ENCODE measurements at places on chromosomes 1 and 21.

DNA sequence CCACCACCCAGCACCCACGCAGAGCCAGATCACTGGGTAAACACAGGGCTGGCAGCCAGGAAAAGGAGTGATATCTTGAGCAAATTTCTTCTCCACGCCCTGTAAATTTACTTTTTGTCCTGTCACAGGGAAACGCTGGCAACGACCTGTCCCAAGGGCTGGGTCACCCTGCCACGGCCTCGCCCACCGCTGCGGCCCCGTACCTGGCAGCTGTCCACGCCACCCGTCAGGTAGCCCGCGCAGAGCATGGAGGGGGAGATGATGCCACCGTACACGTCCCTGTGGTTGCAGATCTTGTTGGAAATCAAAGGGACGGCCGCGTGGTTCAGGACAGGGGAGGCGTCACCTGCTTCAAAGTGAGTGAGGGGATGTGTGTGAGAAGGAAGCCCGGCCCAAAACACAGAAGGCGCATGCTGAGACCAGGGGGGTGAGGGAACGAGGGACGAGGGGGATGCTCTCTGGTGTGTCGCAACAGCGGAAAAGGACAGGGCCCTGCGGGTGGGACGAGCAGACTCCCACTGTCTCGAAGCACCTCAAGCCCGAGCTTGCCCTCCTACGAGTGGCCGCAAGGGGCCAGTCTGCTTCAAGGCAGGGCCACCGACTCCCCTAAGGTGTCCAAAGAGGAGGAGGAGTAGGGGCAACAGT lies 10.1 kb upstream of the TFF1 start:
- DNase-seq: no peak

DNA sequence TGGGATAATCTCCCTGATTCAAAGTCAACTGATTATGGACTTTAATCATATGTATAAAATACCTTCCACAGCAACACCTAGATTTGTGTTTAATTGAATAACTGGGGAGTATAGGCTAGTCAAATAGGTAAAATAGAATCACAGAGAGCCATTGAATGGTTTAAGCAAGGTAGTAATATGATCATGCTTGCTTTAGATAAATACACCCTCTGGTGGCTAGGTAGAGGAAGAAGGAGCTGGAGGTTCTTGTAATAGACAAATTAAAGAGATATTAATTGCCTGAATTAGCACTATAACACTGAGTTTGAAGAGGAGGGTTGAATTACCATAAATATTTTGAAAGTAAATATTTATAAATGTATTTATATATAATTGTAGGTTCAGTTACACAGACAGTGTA lies 40.3 kb downstream of the DIRAS3 start:
- DNase-seq: no peak

GRCh38 chr1:12177999-12178441 lies 11.2 kb downstream of the TNFRSF1B start:
- peak; percentile 84 for DNase-seq

DNA sequence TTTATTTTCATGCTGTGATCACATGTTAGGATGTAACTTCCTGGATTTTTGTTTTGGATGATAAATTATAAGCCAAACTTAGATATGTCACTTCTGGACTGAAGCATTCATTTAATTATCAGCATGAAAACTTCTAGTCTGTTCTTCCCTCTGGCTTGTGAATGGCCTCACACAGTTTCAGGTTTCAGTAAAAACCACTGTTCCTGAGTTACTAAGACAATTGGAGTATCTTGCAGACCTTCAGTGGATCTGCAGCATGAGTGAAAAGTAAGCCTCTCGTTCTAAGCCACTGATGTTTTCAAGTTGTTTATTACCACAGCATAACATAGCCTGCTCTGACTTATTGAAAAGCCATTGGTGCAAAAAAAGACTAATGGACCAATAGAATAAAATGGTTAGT lies 55.3 kb upstream of the RGS21 start:
- DNase-seq: no peak

- no peak for DNase-seq
Measured at GRCh38 chr1:26556111-26556510, 26.6 kb downstream of the RPS6KA1 start.

GRCh38 chr1:41863718-41864117 lies 55.0 kb downstream of the HIVEP3 start:
- DNase-seq: no peak

DNA sequence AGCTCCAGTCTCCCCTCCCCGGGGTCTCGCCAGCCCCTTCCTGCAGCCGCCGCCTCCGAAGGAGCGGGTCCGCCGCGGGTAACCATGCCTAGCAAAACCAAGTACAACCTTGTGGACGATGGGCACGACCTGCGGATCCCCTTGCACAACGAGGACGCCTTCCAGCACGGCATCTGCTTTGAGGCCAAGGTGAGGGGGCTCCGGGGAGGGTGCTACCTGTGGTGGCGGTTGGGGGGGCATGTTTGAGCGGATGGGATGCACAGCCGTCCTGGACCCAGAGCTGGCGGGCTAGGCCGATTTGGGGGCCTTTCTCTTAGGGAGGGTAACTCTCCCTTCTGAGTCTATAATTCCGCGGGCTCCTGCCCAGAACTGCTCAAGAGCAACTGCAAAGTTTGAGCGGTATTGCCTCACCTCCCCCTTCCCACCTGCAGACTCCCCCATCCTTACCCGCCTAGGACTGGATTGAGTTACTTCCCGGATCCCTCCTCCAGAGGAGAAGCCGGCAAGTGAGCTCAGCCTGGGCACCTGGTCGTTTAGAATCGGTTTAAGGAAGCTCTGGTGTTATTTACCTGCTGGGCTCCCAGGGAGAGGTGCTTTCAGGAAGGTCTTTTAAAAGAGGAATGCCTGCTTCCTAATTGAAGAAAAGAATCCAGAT lies 730 bp downstream of the NOS1AP start:
- no peak for DNase-seq

- DNase-seq: no peak
Measured at GRCh38 chr1:62722796-62723195, 34.6 kb upstream of the DOCK7 start.

DNA sequence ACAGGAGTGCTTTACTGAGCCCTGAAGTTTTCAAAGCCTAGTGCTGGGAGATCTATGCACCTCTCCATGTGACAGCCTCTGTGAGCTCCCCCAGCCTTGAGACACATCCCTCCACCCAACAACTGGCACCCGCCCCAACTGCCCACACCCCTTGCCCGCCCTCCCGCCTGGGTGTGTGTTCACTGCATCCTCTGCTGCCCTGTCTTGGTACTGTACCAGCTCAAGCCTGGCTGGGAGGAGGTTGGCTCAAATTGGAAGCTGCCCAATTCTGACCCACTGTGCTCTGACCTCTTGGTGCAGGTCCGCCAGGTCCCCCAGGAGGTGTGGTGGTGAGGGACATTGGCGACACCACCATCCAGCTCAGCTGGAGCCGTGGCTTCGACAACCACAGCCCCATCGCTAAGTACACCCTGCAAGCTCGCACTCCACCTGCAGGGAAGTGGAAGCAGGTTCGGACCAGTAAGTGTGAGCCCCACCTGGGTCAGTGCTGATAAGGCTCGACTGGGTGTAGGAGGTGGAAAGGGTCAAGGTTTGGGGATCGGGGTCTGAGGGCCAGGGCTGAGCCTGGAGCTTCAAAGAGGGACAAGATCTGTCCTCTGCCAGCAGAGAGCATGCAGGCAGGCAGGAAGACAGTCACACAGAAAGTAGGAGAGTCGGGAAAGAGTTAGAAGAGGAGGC lies 18.0 kb downstream of the TMEM81 start:
- DNase-seq: no peak

GRCh38 chr1:229156872-229157271 lies 114.0 kb upstream of the RAB4A start:
- no peak for DNase-seq

- DNase-seq: no peak
Measured at GRCh38 chr1:50352428-50352827, 70.8 kb downstream of the DMRTA2 start.

GRCh38 chr21:45505416-45506021 lies 36.7 kb downstream of the SLC19A1 start:
- no peak for DNase-seq

GRCh38 chr1:88685259-88685620 lies 1.2 kb downstream of the PKN2 start:
- DNase-seq: no peak

DNA sequence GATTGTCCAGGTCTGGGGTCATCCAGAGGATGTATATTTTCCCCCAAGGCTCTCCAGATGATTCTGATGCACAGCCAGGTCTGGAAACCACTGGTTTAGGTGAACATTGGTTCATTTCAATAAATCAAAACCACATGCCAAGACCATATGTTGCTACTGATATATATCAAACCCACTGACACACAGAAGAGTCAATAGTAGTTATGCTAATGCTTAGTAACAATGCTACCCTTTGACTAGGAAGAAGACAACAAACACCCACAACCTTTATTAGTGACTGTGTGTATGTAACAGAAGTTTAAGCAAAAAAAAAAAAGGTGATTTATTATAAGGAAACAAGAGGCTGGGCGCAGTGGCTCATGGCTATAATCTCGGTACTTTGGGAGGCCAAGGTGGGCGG lies 35.6 kb upstream of the POU2F1 start:
- no peak for DNase-seq

DNA sequence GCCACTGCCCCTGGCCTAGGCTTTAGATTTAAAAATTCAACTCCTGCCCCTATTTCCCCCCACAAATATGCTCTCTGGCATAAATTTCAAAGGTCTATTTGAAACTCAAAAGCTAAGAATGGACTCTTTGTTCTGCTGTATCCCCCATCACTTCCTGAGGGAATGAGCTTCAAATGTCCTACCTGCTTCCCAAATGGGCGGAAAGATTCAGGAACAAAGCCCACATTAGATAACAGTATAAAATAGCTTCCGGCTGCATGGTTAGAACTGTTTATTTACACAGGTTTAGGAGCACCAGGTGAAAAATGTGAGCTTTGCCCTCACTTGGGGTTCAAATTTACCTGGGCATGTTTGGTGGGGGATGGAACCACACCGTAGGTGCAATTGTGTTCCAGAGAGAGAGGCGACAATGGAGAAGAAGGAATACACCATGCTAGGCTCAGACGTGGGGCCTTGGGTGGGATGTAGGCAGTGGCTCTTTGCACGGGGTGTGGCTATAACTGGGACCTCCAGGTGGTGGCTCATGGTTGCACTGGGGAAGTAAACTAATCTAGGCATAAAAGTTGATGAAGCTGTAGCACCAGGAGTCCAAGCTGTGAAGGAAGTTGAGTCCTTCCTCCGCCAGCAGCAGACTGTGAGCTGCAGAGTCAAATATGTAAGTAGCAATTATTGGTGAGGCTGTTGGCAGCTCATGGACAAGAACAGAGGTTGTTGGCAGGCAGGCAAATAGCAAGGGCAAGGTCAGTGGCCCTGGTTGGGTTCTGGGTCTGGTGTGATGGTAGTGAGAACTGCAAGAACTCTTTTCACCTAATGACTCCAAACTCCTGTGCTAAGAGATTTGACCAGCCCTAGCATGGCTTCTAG lies 41.5 kb upstream of the SRSF10 start:
- no peak for DNase-seq

- no peak for DNase-seq
Measured at GRCh38 chr1:3893190-3893589, 6.9 kb downstream of the C1orf174 start.

DNA sequence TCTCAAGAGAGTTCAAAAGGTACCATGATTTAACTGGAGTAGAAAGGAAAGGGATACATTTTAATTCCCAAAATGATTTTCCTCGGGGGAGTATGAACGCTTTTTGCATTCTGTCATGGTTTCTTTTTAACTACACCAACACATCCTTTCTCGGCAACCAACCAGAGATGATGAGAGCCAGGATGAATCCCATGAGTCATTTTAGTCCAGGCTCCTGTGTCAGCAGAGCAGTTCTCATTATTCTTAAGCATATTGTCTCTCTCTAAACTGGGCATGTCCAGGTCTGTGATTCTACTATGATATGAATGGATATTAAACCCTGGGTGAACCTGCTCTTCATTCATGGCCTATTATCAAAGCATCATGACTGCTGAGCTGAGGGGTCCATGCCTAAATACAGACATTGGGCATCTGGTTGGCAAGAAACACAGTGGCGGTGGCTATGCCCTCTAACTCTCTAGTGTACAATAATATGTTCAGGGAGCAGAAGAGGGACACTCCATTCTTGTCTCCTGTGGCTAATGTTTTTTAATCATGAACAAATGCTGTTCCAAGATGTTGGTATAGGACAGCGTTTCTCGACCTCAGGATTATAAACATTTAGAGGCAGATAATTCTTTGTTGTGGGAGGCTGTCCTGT lies 124.3 kb upstream of the ESRRG start:
- no peak for DNase-seq

DNA sequence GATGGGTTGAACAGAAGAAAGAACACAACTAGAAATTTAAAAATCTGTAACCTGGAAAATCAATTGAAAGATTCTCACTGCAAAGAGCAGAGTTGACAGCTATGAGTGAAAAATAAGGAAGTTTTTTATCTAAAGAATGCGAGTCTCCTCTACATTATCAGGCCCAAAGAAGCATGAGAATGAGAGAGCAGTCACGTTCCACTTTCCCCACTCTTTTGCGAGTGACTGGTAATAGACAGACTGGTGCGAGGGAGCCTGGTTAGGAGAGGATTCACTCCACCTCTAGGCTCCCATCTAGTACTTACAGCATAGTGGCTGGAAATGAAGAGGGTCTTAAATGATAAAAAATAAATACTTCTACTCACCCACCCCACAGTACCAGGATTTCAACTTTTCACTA lies 52.0 kb downstream of the PRDX6 start:
- no peak for DNase-seq

DNA sequence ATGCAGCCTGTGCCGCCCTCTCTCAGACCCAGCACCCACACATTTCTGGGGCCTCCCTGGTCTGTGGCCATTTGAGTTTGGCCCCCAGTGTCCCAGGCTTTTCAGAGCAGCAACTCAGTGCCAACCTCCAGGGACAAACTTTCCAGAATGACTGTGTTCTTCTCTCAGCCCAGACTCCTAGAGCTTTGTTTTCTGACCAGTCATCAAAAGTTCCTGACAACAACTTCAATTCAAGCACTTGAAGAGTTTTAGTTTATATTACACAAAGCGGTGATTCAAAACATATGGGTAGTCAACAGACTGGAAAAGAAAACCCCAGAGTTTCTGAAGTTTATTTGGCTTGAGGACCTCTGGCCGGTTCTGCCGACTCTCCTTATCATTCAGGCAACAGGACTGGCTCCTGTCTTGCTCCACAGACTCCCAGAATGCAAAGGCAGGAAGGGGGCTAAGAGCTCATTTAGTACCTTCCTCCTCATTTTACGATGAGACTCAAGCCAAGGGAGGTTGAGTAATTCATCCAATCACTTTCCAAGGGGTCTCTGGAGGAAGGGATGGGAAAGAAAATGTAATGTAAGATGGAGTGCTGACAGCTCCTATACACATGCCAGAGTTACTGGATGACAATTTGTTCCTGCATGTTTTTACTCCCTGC lies 27.0 kb upstream of the TIAM1 start:
- no peak for DNase-seq

DNA sequence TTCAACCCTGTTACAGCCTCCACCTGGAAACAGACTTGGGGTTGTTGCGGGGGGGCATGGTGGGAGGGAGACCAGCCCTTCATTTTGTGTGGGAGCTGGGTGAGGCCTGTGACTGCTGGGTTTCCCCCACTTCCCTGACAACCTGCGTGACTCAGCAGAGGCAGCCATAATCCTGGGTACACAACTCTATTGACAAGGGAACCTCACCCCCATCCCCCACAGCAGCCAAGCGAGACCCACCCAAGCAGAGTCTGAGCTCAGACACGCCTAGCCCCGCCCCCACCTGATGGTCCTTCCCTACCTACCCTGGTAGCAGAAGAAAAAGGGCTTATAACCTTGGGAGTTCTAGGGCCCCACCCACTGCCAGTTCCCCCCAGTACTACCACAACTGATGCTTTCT lies 8.0 kb upstream of the CCDC190 start:
- DNase-seq: no peak

- no peak for DNase-seq
Measured at GRCh38 chr1:44275296-44275962, 62.2 kb downstream of the DMAP1 start.
